NCI-H1930 (cell line): ENCODE measurements at places on chromosomes 12 and 14.

DNA sequence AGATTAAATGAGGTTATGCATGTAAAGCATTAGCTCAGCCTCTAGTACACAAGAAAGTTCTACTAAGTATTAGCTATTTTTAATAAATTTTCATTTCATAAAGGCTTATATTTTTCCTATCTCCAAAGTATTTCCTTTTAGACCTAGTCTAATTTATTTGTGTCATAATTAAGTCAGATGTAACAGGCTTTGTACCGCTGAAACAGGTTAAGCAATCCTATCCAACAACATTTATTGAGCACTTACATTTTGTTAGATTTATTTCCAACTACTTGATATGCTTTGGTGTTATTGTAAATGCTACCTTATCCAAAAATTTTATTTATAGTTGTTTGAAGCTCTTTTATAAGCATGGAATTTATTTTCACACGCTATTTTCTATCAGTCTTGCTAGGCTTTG is 1.8 kb upstream of the PARP2 start:
- no peak for DNase-seq

DNA sequence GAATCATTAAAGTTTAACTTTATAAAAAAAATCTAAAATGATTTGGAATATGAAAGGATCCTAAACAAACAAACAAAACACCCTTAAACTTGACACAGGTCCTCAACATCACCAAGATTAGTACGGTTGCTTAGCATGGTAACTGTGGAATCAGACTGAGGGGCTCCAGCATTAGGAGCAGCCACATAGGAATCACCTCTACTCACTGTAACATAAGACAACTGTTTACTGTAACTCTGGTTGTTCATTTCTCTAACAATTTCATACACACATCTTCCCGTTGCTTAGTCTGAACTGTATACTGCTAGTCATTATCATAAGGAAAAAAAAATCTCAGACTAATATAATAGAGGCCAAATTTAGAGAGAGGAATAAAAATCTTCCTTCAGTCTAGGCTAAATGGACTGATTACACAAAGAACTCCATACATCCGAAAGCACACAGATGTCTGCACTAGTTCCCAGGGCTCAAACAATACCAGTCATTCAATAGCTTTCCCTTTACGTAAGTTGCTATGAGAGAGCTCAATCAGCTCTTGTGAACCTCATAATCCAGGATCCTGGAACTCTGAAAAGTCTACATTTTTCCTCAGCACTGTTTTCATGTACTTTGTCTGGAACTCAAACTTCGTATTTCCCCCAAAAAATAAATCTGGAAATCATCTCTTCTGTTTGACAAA is 26.0 kb downstream of the LRP6 start:
- peak; percentile 18 for DNase-seq

DNA sequence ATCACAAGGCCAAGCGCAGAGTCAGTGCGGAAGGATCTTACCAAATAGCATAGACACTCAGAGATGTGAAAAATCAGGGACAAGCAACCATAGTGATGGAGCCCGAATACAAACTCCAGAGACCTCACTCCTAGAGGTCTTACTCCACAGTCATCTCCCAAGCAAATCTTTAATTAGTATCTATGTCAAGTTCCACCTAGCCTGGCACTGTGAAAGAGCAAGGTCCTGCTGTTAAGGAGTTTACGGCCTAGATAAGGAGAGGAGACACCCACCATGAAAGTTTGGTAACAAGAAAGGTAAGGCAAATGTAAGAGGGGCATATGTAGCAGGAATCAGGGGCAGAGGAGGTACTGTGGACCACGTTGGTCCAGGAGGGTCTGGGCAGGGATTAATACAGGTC is 7.4 kb upstream of the PLEKHG6 start:
- DNase-seq, result no peak

- no peak for DNase-seq
These were observed 6.5 kb downstream of the TAS2R19 start for GRCh38 chr12:11015775-11016430.

DNA sequence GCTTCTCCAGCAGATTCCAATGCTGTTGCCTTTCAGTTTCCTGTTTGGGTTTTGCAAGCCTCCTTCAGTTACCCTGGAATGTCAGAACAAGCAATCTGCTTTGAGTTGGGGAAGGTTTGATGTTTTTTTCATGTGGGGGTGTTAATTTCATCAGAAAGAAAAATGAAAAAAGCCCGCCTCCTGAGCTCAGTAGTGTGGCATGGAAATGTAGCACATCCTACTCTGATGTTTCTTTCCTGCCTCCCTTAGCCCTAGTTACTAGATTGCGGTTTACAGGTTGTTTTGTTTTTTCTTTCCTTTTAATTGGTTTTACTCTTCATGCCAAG is 22.6 kb downstream of the IFNG-AS1 start:
- no peak for DNase-seq

DNA sequence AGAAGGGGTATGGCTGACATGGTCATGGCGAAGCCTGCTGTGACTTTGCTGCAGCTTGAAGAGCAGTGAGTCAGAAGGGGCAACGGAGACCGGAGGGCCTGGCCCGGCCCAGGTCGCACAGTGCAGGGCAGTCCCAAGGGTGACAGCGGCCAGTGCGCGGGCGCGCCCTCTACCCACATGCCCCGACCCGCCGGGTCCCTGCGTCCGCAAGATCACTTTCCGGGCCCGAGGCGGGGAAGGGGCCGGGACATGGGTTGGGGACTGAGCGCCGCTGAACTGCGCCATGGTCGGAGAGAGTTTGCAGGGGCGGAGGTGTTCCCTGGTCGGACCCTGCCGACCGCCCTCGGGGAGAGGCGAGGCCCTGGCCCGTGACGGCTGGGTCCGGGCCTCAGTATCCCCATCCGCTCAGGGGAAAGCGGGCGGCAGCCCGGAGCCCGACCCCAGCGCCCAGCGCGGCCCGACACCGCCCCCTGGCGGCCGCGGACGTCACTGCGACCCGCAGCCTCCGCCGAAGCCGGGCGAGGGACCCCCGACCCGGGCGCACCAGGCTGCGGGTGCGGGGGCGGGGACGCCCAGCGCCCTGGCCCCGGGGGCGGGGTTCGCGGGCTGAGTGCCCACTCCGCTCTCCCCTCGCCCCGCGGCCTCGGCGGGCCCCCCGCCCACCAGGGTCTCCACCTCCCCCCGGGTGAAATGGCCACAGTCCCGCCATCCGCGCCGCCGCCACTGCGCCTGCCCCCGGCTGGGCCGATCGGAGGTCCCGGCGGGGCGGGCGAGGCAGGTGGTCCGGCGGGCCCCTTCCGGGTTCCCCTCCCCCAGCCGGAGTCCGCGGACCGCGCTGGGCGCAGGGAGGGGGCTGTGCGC is 7.2 kb upstream of the ANKRD9 start:
- no peak for DNase-seq

DNA sequence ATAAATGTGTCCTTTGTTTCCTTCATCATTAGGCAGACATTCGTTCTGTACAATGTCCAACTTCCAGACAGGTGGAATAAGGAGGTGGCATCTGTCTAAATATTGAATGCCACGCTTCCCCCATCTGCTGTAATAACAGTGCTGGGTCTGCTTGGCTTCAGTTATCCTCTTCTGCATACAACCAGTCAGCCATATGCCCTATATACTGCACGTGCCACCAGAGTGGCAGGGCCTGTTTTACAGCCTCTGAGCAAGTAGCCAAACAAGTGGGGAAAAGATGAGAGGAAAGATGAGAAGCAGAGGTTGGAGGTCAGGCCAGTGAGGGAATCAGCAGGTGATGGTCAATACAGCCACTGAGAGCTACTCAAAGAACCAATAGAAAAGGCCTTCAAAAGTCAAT is 55.4 kb downstream of the OTX2 start:
- peak; percentile 50 for DNase-seq
